ENCODE measurements at places on chromosomes 12 and 14.

- no peak for DNase-seq
Measured at GRCh38 chr14:34085695-34086094, 134.8 kb upstream of the EGLN3 start.

DNA sequence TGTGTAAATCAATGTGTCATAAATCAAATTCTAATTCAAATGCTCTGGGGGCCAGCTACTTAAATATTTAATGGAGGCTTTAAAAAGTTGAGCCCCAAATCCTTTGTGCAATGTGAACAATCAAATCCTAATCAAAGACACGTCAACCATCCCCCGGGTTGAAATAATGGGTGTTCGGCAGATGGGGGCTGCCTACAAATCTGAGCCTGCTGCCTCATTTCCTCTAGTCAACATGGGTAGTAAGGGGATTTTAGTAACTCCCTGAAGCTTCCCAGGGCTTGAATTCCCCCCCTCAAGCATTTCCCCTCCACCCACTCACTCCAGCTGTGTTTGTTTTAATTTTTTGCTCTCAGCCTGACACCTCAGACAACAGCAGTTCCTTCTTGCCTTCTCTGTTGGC, 37.8 kb downstream of the SRRM4 start:
- DNase-seq, result no peak

DNA sequence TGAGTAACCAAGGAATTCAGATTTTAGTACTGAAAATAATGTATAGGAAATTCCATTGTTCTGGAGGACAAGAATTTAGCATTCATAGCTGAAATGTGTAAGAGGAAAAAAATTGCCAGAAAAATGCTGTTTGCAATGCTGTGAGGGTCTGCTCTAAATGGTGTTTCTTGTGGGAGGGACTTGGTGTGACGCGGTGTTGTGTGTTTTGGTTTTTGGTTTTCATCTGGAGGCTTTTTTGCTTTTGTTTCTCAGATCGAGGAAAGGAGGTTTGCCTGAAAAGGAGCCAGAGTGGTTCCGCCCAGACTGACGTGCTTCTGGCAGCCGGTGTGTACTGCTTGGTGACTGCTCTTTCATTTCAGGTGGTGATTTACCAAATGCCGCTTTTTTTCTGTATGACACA, 211.8 kb upstream of the HMGA2 start:
- no peak for DNase-seq

- DNase-seq, result no peak
Measured at GRCh38 chr12:115072712-115073111, 388.7 kb upstream of the TBX3 start.

GRCh38 chr14:91390165-91390778, 27.3 kb downstream of the CCDC88C start:
- no peak for DNase-seq

DNA sequence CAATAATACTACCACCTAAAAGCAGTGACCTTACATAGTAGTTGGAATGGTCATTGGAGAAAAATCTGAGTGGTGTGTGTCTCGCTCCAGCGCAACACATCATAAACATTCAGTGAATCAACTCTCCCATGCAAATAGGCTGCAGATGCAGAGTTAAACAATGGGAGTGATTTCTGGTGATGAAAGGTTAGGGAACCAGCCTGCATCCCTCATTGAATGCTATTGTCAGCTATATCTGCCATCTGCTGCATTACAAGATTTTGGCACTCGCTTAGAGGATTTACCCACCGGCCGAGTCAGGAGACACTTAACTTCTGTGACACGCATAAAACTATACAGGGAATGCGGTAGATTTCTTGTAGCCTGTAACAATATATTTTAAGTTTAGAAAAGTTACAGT, 900.9 kb downstream of the FLRT2 start:
- DNase-seq, result no peak

- DNase-seq, result peak; percentile 26
Measured at GRCh38 chr12:32549675-32550079, 129.4 kb upstream of the DNM1L start.

DNA sequence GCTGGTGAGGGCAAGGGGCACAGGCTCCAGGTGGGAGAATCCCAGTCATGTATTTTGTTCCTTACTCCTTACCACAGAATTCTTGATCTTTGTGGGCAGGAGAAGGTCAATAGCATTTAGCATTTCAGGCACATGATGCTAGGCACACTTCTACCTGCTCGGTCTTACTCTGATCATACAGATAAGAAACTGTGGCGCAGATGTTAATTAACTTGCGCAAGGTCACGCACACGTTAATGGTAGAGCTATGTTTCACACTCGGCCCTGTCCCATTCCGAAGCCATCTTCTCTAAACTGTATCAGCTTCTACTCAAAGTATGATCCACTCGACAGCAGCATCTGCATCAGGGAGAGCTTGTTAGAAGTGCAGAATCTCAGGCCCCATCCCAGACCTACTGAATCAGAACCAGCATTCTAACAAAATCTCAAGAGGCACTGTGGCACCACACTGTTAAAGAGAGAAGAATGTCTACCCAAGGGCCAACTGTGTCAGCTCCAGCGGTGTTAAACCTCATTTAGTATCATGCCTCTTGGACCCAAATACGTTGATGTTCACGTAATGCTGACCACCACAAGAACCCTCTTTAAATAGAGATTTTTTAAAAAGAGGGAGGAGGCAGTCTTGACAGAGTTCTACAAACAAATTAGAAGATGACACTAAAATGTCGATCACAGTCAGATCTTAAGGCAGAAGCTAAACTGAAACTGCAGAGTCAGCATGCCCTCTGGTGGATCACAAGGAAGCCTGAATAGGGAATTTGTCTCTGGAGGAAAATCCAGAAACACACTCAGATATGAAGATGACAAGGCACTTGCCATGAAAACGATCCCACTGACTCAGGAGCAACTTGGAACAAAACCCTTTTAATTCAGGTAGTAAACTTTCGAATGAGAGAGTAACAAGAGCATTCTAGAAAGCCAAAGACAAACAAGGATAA, 7.3 kb downstream of the STXBP6 start:
- peak; percentile 43 for DNase-seq

DNA sequence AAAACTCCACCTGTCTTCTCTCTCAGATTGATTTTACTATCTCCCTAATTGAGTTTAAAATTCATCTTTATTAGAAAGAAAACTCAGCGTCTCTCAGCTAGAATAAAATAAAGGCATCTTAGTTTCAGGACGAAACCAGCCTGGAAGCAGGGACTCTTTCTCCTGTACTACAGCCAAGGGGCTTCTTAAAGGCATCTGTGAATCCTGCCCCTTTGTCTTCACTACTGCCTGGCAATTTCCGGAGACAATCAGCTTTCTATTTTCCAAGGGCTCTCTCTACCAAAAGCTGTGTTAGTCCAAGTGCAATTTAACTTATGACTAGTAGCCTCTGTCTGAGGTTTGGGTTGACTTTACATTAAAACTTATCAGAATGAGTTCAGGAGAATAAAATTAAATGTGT, 623.3 kb upstream of the FOXG1 start:
- no peak for DNase-seq

- DNase-seq, result no peak
Measured at GRCh38 chr12:92216092-92216491, 70.4 kb upstream of the BTG1 start.

- DNase-seq, result no peak
Measured at GRCh38 chr12:53186745-53187144, 6.0 kb upstream of the CSAD start.

- DNase-seq, result peak; percentile 72
Measured at GRCh38 chr12:71392521-71393145, 47.0 kb upstream of the LGR5 start.

DNA sequence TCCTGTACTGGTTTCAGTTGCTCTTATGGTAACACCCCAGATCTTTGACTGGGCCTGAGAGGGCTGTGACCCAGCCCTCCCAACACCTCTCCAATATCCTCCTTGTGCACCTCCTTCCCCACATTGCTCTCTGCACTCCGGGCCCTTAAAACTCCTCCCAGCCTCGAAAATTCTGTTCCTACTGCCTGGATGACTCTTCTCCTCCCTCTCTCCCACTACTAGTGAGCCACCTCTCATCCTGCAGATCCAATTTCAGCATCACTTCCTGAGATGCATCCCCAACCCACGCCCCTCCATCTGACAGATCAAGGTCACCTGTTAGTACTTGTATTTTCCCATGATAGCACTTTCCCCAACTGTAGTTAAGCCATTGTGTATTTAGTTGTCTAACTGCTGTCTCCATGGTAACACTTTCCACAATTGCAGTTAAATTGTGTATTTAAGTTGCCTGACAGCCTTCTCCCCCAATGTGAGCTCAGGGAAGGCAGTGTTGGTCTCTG, 11.5 kb upstream of the NT5DC3 start:
- DNase-seq, result no peak

DNA sequence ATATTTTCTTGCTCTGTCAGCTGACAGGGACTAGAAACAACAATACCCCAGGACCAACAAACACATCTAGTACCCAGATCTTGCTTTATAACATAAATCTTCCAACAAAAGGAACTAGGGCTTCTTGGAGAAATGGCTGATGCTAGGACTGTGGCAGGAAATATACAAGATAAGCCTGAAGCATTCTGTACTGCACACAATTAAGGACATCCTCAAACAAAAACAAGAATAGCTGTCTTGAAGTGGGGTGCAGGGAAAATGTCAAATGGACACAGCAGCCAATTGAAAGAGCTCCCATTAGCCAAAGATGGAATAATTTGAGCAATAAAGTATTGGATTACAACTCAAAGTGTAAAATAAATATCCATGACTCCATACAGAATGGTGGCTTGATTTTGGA, 50.0 kb downstream of the LGMN start:
- no peak for DNase-seq

- DNase-seq, result no peak
Measured at GRCh38 chr14:68586896-68587751, 205.7 kb downstream of the ZFP36L1 start.

- DNase-seq, result no peak
Measured at GRCh38 chr14:79404874-79405511, 806.3 kb downstream of the DIO2 start.

- DNase-seq, result no peak
Measured at GRCh38 chr12:69064734-69065443, 131.9 kb upstream of the CPM start.

DNA sequence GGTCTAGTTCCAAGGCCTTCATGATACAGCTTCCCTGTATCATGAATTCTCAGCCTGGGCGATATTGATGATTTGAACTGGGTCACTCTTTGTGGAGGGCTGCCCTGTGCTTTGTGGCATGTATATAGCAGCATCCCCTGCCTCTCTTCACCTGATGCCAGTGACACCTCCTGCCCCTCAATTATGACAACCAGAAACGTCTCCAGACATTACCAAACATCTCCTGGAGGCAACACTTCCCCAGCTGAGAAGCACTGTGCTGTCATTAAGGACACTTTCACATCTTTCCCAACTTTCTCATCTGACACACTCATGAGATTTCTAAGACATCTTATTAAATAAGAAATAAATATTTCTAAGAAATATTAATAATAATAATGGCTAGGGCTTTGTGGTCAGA, 315.3 kb downstream of the BCL11B start:
- no peak for DNase-seq

- peak; percentile 74 for DNase-seq
Measured at GRCh38 chr12:107379852-107380567, 286.7 kb upstream of the CRY1 start.

GRCh38 chr12:106760184-106760531, 14.3 kb upstream of the RIC8B start:
- no peak for DNase-seq

DNA sequence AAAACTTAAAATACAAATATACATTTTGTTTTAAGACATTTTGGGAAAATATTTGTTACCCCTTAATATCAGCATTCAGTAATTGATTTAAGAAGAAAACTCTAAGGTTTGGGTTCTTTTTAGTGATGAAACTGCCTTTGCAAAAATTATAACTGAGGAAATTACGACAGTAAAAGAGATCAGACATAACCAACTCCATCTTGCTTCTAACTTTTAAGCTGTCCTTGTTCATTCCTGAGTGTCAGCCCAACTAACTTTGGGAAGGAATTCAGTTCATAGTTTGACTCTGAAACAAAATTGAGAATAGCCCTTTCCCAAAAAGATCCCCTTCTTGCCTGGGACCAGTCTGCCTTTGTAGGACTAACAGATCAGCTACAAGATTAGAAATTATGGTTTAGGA, 93.0 kb downstream of the TMTC1 start:
- no peak for DNase-seq

- no peak for DNase-seq
Measured at GRCh38 chr12:131692431-131692830, 18.5 kb upstream of the SFSWAP start.

DNA sequence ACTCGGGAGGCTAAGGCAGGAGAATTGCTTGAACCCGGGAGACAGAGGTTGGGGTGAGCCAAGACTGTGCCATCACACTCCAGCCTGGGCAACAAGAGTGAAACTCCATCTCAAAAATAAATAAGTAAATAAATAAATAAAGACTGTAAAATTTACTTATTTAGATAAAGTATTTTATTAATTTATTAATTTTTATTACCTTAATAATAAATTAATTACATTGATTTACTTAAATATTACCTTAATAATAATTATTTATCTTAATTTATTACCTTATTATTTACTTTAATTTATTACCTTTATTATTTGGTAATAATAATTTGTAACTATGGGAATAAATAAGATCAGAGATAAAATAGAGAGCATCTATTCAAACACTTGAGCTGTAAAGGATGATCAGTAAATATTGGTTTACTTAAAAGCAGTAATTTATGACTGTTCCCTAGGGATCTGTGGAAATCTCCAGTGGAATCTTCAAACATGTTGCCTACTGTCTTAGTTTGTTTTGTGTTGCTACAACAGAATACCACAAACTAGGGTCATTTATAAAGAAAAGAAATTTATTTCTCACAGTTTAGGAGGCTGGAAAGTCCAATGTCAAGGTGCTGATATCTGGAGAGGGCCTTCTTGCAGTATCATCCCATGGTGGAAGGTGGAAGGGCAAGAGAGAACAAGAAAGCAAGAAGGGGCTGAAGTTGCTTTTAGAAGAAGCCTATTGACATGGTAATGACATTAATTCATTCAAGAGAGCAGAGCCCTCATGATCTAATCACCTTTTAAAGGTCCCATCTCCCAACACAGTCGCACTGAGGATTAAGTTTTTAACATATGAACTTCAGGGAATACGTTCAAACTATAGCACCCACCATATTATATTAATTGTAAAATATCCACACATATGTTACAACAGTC, 37.1 kb downstream of the SOCS2 start:
- DNase-seq, result no peak

GRCh38 chr14:76203086-76204001, 51.6 kb downstream of the GPATCH2L start:
- DNase-seq, result peak; percentile 88

- DNase-seq, result peak; percentile 16
Measured at GRCh38 chr12:22658214-22658613, 33.2 kb downstream of the ETNK1 start.

- DNase-seq, result peak; percentile 36
Measured at GRCh38 chr12:107514887-107515445, 170.6 kb upstream of the PWP1 start.

DNA sequence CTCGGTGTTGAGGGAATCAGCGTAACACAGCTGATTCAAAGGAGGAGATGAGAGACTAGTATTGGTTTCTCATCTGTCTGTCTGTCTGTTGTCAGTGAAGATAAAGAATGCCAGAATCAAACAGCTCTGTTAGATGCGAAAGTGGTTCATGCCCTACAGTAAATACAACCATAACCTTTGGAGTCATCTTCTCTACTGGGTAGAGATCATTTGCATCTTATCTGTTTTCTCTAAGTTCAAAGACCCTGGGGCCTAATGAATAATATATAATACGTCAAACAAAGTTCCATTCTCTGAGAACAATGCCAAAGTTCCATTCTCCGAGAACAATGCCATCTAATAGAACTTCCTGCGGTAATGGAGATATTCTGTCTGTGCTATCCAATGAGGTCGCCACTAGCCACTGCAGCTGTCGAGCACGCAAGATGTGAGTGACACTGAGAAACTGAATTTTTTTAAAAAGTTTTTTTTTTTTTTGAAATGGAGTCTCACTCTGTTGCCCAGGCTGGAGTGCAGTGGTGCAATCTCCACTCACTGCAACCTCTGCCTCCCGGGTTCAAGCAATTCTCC, 6.6 kb downstream of the IL31 start:
- no peak for DNase-seq
